Immature natural killer cell (primary cell): ENCODE measurements at places on chromosomes 1 and 21.

DNA sequence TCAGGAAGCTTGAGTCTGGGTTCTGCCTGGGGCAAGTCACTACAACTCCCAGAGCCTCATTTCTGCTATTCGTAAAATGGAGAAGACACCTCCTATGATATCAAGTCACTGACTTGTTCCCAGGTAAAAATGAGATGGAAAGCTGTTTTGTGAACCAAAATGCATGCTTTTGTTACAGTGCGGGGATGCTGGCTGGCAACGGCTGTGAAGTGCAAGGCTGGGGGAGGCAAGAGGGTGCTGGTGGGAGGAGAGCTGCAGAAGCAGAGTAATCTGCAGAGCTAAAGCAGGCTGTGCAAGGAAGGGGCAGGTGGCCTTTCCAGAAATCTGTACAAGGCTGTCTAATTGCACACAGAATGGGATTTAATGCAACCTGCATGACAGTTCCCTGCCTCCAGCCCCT is 150.9 kb downstream of the CNIH3 start:
- DNase-seq: no peak

DNA sequence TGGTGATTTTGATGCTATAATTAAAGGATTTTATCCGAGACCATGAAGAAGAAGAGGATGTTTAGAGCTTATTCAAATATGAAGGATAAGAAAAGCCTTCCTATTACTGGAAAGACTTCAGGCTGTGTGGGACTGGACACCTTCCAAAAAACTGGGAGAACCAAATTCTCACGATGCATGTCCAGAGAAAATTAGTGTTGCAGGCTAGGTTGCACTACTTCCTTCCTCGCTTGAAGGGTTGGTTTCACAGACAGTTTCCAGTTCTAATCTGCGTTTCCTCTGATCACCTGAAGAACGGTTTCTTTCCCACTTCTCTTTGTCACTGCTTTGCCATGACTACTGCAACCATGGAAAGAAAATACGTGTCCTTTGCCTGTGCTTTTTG is 2.0 kb downstream of the MTARC2 start:
- no peak for DNase-seq

DNA sequence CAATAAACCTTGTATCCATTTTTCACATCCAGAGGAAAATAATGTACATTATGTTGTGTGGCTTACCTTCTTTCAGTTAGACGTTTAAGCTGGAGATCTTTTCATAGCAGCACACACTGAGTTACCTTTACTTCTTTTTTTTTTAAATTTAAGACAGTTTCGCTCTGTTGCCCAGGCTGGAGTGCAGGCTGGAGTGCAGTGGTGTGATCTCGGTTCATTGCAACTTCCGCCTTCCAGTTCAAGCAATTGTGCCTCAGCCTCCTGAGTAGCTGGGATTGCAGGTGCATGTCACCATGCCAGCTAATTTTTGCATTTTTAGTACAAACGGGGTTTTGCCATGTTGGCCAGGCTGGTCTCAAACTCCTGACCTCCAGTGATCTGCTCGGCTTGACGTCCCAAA is 7.4 kb upstream of the CAMTA1 start:
- DNase-seq: no peak

GRCh38 chr21:32795376-32795775 is 23.8 kb upstream of the PAXBP1 start:
- no peak for DNase-seq

- no peak for DNase-seq
Measured at GRCh38 chr1:168903237-168903830, 174.3 kb upstream of the DPT start.

- no peak for DNase-seq
Measured at GRCh38 chr1:46800742-46801141, 1.9 kb downstream of the CYP4B1 start.

DNA sequence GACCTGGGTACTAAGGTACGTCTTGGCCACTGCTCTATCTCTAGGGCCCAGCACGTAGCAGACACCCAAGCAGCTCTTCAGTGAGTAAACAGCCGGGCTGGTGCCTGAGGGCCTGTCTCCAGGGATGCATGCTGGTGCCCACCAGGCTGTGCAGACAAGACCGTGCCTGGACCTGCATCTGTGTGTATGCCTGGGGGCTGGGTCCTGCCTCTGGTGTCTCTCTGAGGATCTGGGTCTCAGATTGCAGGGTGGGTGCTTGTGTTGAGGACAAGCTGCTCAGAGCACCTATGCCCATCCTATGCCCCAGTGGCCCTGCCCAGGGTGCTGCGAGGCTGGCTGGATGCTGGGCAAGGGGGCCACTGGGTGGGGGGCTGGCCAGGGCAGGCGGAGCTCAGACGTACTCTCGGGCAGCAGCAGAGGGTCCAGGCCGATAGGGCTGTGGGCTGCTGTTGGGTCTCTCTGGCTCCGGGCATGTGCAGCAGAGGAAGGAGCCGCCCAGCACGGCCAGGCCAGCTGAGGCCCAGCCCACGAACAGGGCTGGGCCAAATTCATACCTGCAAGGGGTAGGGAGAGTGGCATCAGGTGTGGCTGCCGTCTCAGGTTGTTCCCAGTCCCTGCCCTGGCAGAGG is 4.4 kb downstream of the CLDN19 start:
- DNase-seq: no peak

DNA sequence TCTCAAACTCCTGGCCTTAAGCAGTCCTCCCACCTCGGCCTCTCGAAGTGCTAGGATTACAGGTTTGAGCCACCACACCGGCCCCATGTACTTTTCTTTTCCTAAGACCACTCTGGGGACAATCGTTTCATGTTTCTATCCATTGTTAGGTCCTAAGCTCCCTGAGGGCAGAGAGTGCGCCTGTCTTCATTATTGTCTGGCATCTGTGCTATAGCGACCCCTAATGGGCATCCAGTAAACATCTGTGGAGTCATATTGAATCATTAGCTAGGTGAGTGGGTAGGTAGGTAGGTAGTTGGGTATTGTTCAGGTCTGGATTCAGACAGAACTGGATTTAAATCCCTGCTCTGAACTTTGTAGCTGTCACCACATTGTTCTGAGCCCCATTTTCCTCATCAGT is 66.1 kb downstream of the TMEM53 start:
- no peak for DNase-seq

DNA sequence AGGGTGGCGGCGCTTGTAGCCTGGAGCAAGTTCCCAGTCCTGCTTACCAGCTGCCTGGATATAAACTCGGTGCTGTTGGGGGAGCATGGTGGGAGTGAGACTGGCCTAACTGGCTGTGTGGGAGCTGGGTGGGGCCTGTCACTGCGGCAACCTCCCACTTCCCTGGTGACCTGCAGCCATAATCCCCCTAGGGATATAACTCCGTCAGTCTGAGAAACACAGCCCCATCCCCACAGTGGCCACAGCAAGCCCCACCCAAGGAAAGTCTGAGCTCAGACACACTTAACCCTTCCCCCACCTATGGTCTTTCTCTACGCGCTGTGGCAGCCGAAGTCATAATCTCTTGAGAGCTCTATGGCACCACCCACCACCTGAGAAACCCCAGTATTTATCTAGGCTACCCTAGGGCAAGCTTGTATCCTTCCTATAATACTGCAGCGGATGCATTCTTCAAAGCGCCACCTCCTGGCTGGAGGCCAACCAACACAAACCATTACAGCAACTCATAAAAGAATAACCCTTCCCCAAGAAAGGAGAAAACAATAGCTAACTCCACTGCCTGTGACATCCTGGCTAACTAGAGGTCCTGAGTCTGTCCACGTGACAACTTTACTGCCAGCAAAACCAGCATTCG is 57.4 kb downstream of the ZNF648 start:
- no peak for DNase-seq

- no peak for DNase-seq
Measured at GRCh38 chr1:48499211-48499735, 27.3 kb upstream of the SPATA6 start.

GRCh38 chr1:18058206-18058921 is 49.2 kb upstream of the IGSF21 start:
- DNase-seq: no peak

GRCh38 chr1:13469343-13469742 is 44.5 kb downstream of the LRRC38 start:
- no peak for DNase-seq

- no peak for DNase-seq
Measured at GRCh38 chr1:21302747-21303715, 12.8 kb upstream of the ECE1 start.

GRCh38 chr1:183285746-183286145 is 99.7 kb downstream of the LAMC2 start:
- DNase-seq: no peak

DNA sequence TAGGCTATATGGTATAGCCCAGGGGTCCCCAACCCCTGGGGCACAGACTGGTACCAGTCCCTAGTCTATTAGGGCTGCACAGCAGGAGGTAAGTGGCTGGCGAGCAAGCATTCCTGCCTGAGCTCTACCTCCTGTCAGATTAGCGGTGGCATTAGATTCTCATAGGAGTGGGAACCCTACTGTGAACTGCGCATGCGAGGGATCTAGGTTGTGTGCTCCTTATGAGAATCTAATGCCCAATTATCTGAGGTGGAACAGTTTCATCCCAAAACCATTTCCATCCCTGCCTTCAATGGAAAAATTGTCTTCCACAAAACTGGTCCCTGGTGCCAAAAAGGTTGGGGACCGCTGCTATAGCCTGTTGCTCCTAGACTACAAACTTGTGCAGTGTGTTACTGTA is 22.8 kb upstream of the ZBTB8A start:
- no peak for DNase-seq

DNA sequence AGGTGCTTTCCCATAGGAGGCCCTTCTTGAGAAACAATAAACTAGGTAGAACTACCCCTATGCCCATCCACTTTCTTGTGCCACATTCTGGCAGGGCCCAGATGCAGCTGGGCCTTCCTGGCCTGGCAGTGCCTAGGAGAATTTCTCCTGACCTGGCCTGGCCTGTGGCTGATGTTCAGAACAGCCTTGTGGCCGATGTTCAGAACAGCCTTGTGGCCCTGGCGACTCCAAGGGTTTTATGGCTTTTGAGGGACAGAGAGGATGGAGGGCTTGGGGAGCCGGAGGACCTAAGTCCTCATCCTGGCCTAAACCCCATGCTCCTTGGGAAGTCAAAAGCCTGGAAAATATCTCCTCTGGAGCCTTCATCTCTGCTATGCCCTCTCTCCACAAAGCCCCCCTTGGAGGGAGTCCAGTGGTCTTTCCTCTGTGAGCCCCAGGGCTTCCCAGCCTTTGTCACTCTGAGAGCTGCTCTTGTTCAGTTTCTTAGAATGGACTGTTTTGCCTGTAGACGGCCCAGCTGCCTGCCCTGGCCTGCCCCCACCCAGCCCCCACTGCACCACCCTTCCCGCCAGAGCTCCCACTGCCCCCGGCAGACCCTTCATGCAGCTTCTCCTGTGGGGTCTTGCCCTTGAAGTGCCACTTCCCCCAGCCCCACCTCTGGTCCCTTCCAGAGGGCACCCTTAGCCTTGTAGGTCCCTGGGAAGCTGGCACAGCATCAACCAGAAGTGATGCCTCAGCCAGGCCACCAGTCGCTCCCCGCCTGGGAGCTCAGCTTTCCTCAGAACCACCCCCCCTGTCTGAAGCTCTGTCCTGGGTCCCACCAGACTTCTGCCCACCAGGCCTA is 7.0 kb downstream of the GPR37L1 start:
- DNase-seq: no peak

DNA sequence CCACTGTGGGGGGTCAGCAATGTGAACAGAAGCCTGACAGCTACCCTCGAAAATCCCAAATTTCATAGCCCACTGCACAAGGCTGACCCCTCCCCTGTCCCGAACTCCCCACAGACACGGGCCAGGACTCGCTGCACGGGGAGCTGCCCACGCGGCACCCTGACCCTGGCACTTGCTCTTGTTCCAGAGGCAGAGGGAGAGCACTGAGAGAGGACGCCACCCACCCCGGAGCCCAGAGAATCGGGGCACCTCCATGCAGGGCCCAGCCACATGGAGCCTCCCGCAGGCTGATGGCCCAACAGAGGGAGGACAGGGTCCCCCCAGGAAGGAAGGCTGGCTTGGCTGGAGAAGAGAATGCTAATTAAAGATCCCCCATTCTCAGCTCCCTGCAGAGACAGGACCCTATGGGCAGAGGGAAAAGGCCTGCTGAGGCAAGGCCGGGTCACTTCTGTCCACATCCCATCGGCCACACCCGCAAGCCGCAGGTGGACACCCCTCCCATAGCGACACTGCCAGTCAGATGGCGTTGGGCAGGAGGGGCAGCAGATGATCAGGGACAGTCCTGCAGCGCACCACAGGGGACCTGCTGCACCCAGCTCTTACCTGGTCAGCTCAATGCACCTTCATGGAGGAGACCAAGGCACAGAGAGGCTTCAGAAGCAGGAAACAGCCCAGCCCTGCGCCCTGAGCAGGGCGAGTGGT is 136.9 kb downstream of the NPHP4 start:
- no peak for DNase-seq

GRCh38 chr1:55428231-55428630 is 213.1 kb upstream of the USP24 start:
- no peak for DNase-seq

- DNase-seq: no peak
Measured at GRCh38 chr1:172246521-172247390, 173.7 kb upstream of the C1orf105 start.

- DNase-seq: no peak
Measured at GRCh38 chr1:243409284-243409683, 153.4 kb downstream of the SDCCAG8 start.

GRCh38 chr1:160206421-160207117 is 1.4 kb downstream of the PEA15 start:
- no peak for DNase-seq

- DNase-seq: no peak
Measured at GRCh38 chr1:24743404-24744211, 1.6 kb upstream of the CLIC4 start.

- DNase-seq: no peak
Measured at GRCh38 chr1:47563201-47563600, 125.4 kb downstream of the FOXD2 start.

DNA sequence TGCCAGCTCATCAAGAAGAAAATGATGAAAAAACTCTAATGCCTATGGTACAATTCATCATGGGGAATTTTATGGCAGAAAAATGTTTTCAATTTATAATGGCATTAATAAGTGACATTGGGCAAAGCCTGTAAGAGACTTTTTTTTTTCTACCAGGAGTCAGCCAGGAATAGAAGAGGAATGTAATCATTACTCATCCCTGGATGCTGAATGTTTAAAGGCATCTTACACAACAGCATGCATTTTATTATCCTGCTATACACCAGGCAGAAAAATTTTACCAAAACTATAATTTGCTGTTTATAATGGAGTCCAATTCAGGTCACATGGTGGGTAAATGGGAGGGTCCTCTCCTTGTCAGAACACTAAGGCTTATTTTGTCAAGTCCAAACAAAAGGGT is 189.9 kb upstream of the BEND5 start:
- DNase-seq: no peak

DNA sequence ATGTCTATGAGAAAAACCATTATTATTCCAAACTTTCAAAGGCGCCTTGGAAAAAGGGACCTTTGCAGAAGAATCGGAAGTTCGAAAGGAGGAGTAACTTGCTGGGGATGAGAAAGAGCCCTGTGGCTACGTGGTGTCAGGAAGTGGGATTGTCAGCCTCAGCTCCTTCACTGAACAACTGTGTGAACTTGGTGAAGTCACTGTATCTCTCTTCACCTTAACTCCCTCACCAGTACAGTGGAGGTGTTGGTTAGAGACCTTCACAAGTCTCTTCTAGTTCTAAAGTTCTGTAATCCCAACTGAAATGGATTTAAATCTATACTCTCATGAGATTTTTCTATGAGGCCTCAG is 285.6 kb downstream of the CACNA1E start:
- DNase-seq: no peak

- DNase-seq: no peak
Measured at GRCh38 chr1:15089258-15089992, 64.1 kb upstream of the TMEM51 start.
